ENCODE measurements at places on chromosomes 6 and 20.

GRCh38 chr6:4521070-4521469 is 255.1 kb upstream of the CDYL start:
- no peak for DNase-seq

DNA sequence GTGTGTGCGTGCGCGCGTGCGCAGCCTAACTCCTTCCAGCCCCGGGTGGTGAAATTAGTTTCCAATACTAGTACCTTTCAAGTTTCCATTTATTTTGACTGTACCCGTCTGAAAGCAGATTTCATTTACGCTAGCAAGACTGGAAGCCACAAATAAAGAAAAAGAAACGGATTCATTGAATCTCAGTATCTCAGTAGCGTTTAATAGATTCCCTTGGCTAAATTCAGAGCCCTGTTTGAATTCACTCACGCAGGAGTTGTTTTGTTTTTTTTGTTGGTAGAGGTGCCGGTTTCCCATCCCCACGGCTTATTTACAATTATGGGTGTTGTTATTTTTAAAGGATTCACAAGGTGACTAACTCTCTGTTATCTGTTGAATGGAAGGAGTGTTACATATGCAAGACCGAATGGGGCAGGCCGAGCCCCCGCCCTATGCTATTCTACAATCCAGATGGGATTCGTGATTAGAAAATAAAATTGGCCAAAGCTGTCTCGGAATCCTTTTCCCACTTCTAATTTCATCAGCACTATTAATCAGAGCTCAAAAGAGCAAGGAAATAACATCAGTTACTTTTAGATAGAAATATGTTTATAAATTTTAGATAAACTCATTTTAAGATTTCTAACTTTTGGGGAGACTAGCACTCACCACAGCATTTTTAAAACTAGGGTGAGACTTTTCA is 2.3 kb upstream of the INSM1 start:
- DNase-seq, result no peak

- peak; percentile 52 for DNase-seq
These were observed 9.0 kb downstream of the UQCC2 start for GRCh38 chr6:33702345-33702977.

- no peak for DNase-seq
These were observed 196.5 kb upstream of the ZNF217 start for GRCh38 chr20:53789989-53790675.

- no peak for DNase-seq
These were observed 47.1 kb upstream of the SLC22A16 start for GRCh38 chr6:110523451-110524021.

- DNase-seq, result no peak
These were observed 230.1 kb downstream of the TFAP2C start for GRCh38 chr20:56859039-56859800.

- no peak for DNase-seq
These were observed 27.6 kb downstream of the NEDD9 start for GRCh38 chr6:11204794-11205366.

DNA sequence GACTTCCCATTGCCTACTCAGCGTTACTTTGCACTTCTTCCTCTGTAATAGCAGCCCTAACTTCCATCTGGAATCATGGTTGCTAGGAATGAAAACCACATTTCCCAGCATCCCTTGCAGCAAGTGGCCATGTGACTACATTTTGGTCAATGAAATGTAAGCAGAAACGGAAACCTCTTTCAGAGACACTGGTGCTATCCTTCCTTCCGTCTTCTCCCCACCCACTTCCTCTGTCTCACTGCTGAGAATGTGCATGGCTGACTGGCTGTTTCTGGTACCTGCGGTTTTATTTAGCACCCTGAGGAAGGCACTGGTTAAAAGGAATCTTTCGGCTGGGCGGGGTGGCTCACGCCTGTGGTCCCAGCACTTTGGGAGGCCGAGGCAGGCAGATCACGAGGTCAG is 107.4 kb downstream of the SCML4 start:
- DNase-seq, result peak; percentile 90

GRCh38 chr20:61391812-61392520 is 139.9 kb downstream of the CDH4 start:
- no peak for DNase-seq

- no peak for DNase-seq
These were observed 4.8 kb downstream of the LBP start for GRCh38 chr20:38350879-38351775.

GRCh38 chr6:136822046-136822375 is 381 bp upstream of the PEX7 start:
- no peak for DNase-seq

DNA sequence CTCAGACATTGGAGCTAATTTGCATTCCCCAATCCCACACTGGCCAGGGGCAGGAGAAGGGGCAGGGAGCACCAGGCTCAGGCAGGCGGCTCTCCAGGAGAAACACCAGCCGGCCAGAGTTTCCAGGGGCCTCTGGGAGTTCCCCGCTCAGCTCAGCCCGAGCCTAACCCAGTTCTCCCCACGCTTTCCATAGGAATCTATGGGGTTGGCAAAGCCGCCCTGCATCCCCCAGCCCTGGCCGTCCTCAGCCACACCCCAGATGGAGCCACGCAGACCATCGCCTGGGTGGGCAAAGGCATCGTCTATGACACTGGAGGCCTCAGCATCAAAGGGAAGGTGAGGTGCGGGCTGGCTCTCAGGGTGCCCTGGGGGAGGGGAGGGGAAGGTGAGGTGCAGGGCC is 8.2 kb downstream of the NPEPL1 start:
- no peak for DNase-seq

- peak; percentile 29 for DNase-seq
These were observed 27.6 kb downstream of the SYNJ2 start for GRCh38 chr6:158009114-158009891.

DNA sequence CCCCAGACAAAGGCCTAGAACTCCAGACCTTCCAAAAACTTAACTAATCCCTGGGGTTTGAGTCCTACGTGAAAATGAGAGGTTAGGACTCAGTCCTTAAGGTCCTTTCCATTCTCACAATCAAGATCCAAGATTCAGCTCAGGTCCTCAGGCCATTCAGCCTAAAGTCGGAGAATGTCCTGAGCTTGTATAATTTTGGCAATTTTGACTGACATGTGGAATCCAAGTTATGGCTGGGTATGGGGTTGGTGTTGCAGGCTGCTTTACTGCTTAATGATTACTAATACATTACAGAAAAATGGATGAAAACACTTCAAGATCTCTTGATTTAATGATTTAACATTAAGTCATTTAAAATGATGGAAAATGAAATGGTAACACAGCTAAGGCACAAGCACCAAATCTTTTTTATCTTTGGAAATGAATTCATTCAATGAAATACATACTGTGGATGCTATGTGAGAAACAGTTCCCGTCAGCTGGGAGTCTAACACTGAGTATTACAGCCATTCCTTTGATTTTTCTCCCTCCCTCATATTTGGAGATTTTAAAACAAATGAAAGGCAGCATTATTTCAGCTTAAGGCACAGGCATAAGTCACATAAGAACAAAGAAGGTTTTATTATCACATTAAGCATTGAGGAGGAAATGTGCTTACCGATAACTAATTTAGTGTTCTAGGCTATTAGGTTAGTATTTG is 1.3 kb downstream of the ARHGAP18 start:
- DNase-seq, result no peak

GRCh38 chr6:86856937-86857563 is 80.3 kb upstream of the HTR1E start:
- DNase-seq, result peak; percentile 2

GRCh38 chr6:80215063-80215462 is 108.6 kb downstream of the BCKDHB start:
- no peak for DNase-seq

- DNase-seq, result no peak
These were observed 102.2 kb upstream of the EXOC2 start for GRCh38 chr6:795046-795685.

DNA sequence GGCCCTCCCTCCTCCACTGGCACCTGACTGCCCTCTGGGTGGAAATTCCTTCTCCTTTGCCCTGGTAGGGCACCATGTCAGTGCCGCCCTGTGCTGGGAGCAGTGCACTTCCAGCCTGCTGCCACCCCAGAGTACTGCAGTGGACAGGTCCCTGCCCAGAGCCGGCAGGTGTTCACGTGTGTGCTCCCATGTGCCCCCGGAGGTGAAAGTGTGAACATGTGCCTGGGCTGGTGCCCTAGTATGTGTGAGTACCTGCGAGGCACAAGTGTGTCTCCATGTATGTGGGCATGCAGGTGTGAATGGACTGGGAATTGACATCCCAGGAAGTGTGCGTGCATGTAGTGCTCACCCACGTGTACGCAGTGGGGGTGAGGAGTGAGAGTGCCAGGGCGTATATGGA is 29.4 kb downstream of the SDCBP2 start:
- peak; percentile 33 for DNase-seq

DNA sequence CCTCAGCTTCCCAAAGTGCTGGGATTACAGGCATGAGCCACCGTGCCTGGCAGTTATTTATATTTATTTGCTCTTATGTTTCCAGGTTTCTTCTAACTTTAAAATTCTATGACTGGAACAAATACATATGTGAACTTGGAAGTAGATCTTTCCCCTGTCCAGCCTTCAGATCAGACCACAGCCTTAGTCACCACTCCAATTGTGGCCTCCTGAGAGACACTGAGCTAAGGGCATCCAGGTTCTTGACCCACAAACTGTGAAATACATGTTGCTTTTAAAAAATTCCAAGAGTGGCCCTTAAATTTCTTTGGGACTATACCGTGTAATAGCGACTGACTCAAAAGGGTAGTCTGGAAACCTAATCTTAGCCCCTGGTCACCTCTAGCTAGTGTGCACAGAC is 1.5 kb upstream of the ADGRG6 start:
- DNase-seq, result no peak

GRCh38 chr20:63858393-63859165 is 2.7 kb upstream of the ABHD16B start:
- DNase-seq, result no peak
